Stromal cell of bone marrow (primary cell): ENCODE measurements at places on chromosomes 5 and 9.

GRCh38 chr5:81180780-81181460 is 52.2 kb upstream of the CKMT2 start:
- no peak for DNase-seq

DNA sequence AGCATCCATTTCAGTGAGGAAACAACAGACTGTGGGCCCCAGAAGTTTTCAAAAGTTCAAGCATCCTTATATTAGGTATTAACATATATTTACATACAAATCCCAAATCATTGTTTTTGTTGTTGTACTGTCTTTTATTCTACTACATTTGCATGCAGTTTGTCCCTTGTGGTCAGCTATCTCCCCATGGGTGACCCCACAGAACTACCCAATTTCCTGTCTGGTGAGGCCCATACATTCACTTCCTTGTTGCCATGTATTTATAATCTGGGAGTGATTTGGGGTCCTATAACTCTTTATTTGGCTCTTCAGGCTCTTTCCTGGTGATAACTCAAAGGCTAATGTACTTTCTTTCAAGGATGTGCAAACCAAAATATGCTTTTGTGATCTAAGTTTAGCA is 3.3 kb upstream of the CD180 start:
- DNase-seq = no peak

DNA sequence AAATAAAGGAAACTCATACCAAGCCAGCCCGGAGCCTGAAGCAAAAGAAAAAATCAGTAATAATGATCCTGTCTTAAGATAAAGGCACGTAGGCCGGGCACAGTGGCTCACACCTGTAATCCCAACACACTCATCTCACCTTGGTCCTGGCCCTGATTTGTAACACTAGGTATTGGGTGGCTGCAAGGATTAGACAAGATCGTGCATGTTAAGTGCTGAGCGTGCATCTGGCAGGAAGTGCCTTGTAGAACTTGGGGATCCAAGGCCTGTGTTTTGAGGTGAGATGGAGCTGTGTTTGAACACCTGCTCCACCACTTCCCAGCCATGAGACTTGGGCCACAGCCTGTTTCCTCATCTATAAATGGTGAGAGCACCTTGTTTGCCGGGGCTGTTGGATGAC is 41.5 kb downstream of the SPRY4 start:
- DNase-seq = no peak

DNA sequence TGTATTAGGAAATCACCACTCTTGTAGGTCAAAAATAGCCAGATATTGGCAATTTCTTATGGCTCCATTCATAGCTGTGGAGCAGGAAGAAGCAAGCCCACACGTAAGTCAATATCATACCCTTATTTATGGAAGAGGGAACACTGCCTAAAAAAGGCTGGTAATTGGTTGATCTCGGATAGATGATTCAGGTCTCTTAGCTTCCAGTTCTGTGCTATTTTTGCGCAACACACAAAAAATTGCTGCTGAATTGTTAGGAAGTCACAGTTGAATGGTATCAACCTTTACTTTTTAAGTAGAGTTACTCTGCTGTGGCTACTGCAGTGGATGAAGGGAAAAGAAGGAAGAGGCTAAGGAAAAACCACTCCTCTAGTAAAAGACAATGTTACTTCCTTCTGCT is 168.8 kb downstream of the ARHGAP26 start:
- DNase-seq = no peak

- DNase-seq = no peak
Observed at GRCh38 chr5:36537724-36538123, 68.7 kb upstream of the SLC1A3 start.
